Kidney (tissue), 22 donors: ENCODE measurements at places on chromosomes 16 and 17. TPM values are rescaled to one million over a fixed set of nuclear protein-coding genes. Genes with fewer than 3 reads are reported as not detected.

PPP1R27 gene
- total RNA-seq: not detected

SKAP1 gene
- total RNA-seq: 34.8 TPM

EIF3C gene
- 424 TPM for total RNA-seq

GP1BA gene
- total RNA-seq: not detected

FOXL1 gene
- 2.0 TPM for total RNA-seq

SECTM1 gene
- total RNA-seq: 87.5 TPM

GPRC5B gene
- total RNA-seq: 53.1 TPM

NPIPB9 gene
- total RNA-seq: 3.5 TPM

KRTAP4-6 gene
- total RNA-seq: not detected

TAT gene
- total RNA-seq: not detected

DNAAF1 gene
- 4.8 TPM for total RNA-seq

C16orf92 gene
- not detected for total RNA-seq

RGS11 gene
- total RNA-seq: 5.9 TPM

SCARF1 gene
- 20.1 TPM for total RNA-seq

SLFN14 gene
- total RNA-seq: 0.09 TPM

HAP1 gene
- 1.3 TPM for total RNA-seq

ABCA9 gene
- total RNA-seq: 2.0 TPM

CTRB2 gene
- total RNA-seq: not detected

ZPBP2 gene
- total RNA-seq: not detected

GSPT1 gene
- total RNA-seq: 99.0 TPM

TMEM220 gene
- 13.3 TPM for total RNA-seq

WNT9B gene
- total RNA-seq: 5.3 TPM

SLC7A6OS gene
- 20.3 TPM for total RNA-seq

NPB gene
- 0.66 TPM for total RNA-seq

HSF5 gene
- total RNA-seq: 0.19 TPM

ADAM11 gene
- total RNA-seq: 0.28 TPM

LAT gene
- 12.5 TPM for total RNA-seq

HBA2 gene
- total RNA-seq: 33.9 TPM

TBX4 gene
- not detected for total RNA-seq
